ENCODE measurements at places on chromosomes 2 and 18.

- no peak for DNase-seq
Observed at GRCh38 chr2:239508261-239508660, 107.4 kb upstream of the HDAC4 start.

DNA sequence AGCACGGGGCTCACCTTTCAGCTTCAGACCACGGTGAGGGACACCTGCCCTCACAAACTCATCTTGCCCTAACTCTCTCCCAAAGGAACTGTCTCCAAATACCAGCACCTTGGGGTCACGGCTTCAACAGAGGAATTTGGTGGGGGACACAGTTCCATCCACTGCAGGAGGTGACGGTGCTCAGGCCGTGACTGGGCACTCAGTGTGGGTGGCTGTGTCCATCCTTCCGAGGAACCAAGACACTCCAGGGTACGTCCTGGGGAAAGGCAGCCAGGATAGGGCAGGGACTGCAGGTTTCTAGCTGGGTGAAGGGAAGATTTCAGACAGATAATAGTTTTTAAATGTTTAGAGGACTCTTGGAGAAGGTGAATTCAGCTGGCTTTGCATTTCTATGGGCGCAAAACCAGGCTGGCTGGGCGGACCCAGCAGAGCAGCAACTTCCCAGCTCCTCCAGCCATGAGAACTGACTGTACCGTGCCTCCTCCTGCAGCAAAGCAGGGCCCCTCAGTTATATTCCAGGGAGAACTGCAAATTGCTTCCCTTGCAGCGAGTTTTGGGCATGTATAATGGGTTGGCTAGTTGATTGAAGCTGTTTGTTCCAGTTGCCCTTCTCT is 23.9 kb upstream of the ALLC start:
- no peak for DNase-seq

GRCh38 chr2:72630767-72631166 is 195.1 kb downstream of the EXOC6B start:
- DNase-seq, result peak; percentile 39

DNA sequence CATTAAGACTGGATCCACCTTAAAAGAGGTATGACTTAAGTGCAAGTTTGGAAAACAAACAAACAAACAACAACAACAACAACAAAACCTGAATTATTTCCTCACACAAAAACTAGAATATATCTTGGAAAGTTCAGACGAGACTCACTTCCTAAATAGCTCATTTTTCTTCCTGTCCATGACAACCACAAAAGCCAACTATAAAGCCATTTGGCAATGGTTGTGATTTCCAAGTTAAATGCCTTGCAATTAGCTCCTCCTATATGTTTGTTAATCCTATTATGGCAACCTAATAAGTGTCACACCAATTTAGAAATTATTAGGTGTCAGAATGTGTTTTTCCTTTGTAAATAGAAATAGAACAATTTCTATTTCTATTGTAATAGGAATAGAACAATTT is 91.6 kb upstream of the ARL5A start:
- no peak for DNase-seq

- no peak for DNase-seq
Observed at GRCh38 chr18:2494921-2495320, 76.4 kb downstream of the METTL4 start.

GRCh38 chr2:230552181-230552580 is 136.2 kb downstream of the SP100 start:
- no peak for DNase-seq

DNA sequence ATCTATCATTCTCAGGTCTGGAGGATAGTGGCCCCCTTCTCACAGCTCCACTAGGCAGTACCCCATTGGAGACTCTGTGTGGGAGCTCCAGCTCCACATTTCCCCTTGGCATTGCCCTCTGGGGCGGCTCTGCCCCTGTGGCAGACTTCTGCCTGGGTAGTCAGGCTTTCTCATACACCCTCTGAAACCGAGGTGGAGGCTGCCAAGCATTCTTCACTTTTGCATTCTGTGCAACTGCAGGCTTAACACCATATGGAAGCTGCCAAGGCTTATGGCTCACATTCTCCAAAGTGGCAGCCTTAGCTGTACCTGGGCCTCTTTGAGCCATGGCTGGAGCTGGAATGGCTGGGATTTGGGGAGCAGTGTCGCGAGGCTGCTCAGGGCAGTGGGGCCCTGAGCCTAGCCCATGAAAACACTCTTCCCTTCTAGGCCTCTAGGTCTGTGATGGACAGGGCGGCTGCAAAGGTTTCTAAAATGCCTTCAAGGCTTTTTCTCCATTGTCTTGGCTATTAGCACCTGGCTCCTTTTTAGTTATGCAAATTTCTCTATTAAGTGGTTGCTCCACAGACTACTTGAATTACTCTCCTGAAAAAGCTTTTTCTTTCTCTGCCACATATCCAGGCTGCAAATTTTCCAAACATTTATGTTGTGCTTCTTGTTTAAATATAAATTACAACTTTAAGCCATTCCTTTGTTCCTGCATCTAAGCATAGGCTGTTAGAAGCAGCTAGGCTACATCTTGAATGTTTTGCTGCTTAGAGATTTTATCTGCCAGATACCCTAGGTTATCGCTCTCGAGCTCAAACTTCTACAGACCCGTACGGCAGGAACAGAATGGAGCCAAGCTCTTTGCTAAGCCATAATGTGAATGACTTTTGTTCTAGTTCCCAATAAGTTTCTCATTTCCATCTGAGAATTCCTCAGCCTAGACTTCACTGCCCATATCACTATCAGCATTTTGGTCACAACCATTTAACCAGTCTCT is 206.5 kb downstream of the CPS1 start:
- no peak for DNase-seq

DNA sequence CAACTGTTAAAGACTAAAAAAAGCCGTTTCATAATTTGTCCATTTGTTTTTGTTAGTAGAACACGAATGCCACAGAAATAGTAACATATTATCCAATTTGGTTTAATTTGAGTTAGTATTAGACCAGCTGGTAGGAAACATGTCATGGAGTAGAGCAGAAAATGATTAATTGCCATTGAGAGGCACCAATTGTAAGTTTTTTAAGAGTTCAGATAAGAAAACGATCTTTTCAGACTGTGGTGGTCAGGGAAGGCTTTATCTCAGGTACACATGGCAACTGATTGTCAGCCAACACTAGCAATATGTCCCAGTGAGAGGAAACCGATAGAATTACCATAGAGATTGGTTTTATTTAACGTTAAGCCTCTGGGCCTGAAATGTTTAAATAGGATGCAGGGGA is 438.2 kb upstream of the MAP2 start:
- DNase-seq, result no peak
